ENCODE measurements at places on chromosomes 4 and X.

DNA sequence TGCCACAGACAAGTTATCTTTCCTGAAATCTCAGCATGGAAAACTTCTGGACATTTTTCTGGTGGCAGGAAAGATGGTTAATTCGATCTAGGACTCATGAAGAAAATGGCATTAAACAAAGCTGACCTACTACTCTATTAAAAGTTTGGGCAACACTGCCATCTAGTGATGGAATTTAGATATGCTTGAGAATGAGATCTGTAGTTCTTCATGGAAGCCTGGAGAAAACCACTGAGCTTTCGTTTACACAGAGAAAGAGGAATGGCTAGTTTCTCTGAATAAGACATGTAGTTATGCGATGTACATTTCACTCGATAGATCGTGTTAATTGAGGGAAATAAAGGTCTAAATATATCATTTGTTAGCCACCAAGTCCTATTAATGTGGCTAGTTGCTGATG lies 51.7 kb upstream of the CHRDL1 start:
- DNase-seq: peak; percentile 53

DNA sequence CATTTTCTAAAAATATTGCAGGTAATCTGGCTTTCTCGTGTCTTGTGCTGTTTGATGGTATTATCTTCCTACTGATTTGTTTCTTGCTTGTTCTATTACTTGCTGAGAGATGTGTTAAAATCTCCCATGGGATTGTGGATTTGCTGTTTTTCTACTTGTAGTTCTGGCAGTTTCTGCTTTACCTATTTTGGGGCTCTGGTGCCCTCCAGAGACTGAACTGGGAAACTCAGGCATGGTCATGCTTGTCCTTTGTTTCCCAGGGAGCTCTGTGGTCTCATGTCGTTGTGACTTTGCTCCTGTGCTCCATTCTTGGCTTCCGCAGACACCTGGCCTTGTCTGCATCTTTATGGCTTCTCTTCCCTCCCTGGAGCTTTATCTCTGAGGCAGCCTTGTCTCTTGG lies 39.5 kb downstream of the NSD2 start:
- no peak for DNase-seq

GRCh38 chrX:151680805-151681204 lies 14.5 kb upstream of the PRRG3 start:
- DNase-seq: no peak

- DNase-seq: no peak
Observed at GRCh38 chr4:71283642-71284257, 55.1 kb upstream of the SLC4A4 start.

- DNase-seq: no peak
Observed at GRCh38 chr4:188992706-188993105, 853.5 kb downstream of the TRIML1 start.

- no peak for DNase-seq
Observed at GRCh38 chr4:123529278-123529568, 132.6 kb downstream of the SPRY1 start.

GRCh38 chr4:33184657-33185290 lies 2464.6 kb downstream of the PCDH7 start:
- DNase-seq: peak; percentile 2

DNA sequence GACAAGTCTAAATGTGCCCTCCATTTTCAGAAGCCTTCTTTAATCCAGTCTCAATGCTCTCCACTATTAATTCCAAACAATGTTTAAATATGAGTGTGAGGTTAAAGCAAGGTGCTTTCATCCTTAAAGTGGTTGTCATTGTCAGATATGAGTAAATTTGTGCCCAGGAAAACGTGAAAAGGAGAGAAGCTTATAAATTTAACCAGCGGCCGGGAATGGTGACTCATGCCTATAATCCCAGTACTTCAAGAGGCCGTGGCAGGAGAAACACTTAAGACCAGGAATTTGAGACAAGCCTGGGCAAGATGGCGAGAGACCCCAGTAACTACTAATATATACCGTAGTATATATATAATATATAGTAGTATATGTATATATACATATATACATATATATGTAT lies 270.0 kb downstream of the ARHGAP24 start:
- no peak for DNase-seq

DNA sequence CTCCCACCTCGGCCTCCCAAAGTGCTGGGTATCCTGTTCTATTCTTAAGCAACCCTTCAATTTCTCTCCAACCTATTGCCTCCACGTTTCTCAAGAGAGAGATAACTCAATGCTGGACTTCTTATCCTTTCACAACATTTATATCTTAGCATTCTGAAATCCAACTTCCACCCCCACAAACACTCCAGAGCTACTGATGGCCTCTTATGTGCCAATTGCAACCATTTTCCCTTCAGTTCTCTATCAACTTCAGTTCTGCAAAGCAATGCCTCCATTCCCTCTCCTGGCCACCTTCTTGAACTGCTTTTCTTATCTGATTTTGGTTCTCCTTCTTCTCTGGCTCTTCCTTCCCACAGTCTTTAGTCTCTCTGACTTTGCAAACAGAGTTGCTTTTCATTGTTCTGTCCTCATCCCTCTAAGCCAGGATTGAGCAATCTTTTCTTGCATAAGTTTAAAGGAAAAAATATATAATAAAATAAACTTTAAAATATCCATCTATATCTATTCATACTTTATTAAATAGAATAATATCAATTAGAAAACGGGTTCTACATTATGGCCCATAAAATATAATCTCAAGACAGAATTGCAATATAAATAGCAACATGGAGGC lies 3.6 kb upstream of the STBD1 start:
- no peak for DNase-seq

DNA sequence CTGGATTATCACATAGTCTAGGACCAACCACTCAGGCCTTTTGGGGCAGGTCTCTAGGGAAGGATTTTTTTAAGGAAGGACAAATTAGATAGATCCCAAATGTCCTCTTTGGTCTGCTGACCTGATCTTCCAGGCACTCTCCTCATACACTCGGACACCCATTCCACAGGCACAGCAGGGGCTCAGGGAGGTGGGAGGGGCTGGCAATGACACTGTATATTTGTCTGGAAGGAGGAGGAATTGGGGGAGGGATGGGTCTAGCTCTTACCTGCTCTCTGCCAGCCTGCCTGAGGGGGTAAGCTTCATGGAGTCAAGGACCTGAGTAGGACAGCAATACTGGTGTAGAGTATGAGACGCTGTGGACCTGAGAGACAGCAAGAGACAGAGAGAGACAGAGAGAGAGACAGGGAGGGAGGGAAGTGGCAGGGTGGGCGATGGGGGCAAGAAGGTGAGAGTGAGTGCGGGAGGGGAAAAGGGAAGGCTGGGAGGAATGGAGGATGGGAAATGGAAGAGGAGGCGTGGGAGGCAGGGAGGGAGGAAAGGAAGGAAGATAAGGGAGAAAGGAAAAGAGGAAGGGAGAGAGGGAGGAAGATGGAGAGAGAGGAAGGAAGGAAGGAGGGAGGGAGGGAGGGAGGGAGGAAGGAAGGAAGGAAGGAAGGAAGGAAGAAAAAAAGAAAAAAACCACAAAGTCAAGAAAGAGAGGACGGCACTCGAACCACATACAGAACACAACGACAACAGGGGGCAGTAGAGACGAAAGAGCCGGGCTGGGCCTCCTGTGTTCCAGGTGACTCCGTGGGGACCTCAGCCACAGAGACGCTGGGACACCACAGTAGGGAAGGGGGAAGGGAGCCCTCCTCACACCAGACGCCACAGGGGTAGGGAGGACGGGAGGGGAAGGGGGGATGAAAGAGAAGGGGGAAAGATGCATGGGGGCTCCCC lies 1.8 kb downstream of the IQSEC2 start:
- no peak for DNase-seq

DNA sequence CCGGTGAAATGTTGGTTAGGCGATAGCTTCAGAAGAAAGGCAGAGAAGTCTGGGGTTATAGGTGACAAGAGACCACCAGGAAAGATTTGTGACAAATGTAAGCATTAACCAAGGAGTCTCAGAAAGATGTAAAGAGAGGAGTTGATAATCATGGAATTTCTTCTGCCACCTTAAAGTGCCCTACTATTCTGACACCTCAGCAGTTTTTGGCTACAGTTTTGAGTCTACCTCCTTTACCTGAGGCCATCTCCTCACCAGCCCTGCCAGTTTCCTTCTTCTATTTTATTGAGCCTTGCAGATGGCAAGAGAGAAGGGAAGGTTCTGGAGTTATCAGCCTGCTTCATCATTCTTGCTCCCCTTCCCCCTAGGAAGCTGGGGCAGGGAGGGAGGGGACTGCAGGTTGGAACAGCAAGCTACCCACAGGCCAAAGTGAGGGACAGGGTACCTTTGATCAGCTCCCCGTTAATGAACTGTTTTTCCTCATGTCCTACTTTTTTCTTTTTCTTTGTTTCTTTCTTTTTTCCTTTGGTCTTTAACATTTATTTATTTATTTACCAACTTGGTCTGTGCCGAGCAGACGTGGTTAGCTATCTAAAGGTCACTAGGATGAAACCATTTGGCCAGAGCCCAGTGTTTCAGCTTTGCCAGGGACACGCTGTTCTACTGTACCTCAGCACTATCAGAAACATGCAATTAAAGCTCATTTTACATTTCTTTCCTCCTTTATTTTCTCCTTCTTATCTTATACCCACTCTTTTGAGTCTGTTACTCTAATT lies 438.7 kb upstream of the AR start:
- DNase-seq: no peak

GRCh38 chrX:100208076-100208475 lies 202.0 kb downstream of the PCDH19 start:
- DNase-seq: no peak

DNA sequence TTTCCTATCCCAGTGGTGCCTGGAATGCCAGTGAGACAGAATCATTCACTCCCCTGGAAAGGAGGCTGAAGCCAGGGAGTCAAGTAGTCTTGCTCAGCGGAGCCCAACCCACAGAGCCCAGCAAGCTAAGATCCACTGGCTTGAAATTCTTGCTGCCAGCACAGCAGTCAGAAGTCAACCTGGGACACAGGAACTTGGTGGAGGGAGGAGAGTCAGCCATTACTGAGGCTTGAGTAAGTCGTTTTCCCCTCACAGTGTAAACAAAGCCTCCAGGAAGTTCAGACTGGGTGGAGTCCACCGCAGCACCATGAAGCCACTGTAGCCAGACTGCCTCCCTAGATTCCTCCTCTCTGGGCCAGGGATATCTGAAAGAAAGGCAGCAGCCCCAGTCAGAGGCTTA lies 283.2 kb upstream of the CPEB2 start:
- no peak for DNase-seq

GRCh38 chr4:111136438-111136837 lies 513.6 kb upstream of the PITX2 start:
- DNase-seq: no peak

DNA sequence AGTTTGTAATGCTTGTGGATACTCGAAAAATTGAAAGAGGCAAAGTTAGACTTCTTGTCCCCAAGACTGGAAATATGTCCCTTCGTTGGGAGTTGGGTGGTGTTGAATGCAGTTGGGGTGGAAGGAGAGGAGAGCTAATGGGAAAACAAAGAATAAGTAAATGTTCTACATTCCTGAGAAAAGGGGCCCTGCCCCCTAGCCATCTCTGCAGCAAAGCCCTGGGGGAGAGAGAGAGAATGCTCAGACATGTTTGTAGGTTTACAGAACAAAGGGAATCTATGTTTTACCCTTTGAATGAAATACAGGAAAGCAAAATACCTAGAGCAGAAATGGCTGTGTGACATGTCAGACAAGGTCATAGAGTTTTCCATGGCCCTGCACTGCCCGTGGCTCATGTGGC lies 88.1 kb downstream of the RASL11B start:
- DNase-seq: no peak

GRCh38 chr4:86615501-86615900 lies 21.4 kb downstream of the PTPN13 start:
- DNase-seq: no peak

DNA sequence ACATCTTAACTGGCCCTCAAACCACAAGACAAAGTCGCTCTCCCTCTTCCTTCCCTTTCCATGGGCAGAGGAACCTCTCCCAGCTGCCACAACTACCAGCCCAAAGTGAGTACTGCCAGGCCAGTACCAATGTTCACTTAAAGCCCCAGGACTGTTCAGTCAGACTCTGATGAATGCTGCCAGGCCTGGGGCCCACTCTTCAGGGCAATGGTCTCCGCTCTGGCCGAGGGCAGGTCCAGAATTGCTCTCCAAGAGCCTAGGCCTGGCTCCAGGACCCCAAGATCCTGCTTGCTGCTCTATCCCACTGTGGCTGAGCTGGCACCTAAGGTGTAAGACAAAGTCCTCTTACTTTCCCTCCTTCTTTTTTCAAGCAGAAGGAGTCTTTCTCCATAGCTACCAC lies 790.9 kb downstream of the KLHL13 start:
- no peak for DNase-seq

DNA sequence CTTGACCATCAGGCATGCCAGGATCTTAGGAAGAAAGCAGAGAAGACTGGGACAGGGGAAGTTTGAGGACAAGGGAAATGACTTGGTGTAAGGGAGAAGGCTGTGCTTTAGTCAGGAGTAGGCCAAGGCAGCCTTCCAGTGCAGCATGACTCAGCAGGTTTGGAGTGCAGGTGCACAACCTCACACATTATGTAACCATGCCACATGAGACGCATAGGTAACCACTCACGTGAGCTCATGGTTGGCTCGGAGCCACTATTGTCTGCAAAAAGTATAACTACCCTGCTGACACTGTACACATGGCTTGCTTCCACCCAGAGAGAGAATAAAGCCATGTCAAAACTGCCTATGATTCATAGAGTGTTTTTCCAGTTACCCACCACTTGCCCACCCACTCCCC lies 715.9 kb downstream of the SMARCA1 start:
- DNase-seq: no peak

DNA sequence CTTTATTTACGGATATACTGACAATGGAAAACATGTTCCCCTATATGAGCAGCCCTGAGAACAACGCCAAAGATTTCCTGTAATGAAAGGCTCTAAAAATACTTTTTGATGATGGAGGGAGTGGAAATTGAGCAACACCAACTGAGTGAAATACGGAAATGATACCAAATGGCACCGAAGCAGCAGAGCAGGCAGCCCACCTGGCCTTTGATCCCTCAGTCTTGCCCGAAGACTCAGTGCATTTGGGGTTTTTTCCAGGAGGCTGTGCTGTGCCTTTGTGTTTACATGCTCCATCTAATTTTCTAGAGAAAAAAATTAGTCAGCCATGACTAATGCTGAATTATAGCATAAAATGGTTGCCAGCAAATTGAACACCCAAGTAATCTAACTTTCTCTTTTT lies 169.9 kb upstream of the RBPJ start:
- no peak for DNase-seq

DNA sequence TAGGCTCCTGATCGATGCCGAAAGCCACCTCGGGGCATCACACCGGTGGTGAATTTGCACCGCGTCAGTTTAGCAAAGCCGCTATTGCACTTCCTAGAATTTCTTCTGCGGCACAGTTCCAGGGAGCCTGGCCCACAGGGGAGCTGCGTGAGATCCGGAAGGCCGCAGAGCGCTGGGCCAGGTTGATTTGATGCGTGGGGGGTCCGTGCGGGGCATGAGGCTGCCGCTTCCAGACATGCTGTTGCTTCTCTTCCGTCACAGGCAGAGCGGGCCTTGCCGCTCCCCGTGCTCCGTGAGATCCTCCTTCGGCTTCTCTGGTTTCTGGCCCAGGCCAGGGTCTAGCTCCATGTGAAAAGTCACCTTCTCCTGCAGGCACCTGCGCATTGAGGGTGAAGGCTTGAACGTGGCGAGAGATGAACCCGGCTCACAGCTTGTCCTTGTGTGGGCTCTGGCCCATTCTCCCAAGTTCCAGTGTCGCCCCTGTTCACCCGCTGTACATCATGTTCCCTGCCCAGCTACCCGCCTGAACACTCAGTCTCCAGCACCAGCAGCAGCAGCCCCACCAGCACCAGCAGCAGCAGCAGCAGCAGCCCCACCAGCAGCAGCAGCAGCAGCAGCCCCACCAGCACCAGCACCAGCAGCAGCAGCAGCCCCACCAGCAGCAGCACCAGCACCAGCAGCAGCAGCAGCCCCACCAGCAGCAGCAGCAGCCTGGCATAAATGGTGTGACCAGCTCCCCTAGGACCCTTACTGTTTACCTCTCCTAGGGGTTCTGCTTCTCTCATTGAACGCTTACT lies 131.2 kb downstream of the TRIML1 start:
- DNase-seq: no peak

All from forelimb muscle (tissue), 1 donor.